ENCODE measurements at places on chromosomes 11 and 22.

- DNase-seq = no peak
Measured at GRCh38 chr22:38869663-38870062, 2.4 kb downstream of the CBX6 start.

DNA sequence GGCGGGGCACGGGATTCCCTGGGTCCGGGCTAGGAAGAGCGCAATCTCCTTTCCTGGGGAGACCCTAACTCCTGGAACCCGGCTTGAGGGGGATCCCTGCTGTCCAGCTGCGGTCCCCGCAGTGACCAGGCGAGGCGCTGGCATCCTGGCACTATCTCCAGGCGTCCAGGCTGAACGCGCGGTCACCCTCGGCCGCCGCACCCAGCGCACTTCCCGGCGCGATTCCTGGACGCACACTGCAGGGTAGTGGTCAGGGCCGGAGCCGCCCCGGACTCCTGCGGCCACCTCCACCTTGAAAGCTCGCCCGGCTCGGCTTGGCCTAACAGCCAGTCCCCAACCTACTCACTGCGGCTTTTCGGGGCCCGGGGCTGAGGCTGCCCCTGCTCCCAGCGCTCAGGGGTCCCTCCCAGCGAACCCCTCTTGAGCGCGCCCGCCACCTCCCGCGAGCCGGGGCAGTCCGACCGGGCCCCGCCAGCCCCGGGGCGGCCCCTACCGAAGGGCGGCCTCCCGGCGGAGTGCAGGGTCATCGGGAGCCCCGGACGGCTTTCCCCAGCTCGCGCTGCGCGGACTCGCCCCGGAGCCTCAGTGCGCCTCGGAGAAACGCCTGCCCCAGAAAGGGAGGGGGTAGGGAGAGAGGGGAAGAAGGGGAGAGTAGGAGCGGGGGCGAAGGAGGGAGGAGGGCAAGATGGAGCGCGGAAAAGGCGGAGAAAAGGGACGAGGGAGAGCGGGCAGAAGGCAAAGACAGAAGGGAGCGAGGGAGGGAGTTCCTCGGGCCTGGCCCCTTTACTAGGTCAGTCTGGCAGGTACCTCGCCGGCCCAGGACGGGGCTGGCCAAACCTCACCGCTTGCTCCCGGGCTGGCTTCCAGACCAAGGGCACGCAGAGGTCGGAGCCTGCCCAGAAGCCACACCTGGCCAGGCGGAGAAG, 1.0 kb downstream of the POU2AF3 start:
- no peak for DNase-seq

DNA sequence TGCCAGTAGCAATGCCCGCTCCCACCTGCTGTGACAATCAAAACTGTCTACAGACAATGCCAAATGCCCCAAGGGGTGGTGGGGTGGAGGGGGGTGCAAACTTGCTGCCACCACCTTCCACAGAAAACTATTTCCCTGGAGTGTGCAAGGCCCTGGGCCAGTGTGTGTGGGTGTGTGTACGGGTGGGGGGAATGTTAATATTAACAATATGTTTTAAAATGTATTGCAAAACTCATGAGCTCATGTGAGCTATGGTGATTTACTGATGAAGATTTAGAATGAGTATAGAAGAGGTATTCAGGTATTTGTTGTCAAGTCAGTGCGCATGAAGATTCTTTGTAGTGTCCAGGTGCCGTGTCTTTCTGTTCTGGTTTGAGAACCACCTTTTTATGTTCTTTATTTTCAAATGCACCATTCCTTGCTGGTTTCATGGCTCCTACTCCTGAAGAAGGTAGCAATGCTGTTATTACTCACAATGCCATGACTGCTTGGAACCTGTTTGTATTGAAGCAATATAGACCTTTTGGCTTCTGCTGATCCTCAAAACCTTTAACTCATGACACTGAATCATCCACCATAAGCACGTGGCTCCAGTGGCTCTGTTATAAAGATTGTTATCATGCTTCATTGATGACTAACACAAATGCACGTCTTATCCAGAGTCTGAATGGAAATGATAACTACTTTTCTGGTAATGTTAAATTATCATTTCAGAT, 29.9 kb upstream of the AQP11 start:
- no peak for DNase-seq

DNA sequence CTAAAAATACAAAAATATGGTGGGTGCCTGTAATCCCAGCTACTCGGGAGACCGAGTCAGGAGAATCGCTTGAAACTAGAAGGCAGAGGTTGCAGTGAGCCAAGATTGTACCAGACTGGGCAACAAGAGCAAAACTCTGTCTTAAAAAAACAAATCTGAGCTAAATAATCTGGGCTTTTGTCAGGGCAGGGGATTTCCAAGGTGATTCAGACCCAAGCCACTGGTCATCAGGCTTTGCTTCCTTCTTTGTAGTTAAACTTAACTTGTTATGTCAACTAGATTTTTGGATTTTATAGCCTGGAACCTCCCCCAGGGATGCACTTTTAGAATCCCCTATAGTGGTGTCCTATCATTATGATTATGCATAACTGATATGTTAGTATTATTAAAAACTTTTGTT, 27.0 kb upstream of the SLC22A8 start:
- DNase-seq = no peak

GRCh38 chr11:36000616-36001190, 56.8 kb downstream of the LDLRAD3 start:
- DNase-seq = no peak

DNA sequence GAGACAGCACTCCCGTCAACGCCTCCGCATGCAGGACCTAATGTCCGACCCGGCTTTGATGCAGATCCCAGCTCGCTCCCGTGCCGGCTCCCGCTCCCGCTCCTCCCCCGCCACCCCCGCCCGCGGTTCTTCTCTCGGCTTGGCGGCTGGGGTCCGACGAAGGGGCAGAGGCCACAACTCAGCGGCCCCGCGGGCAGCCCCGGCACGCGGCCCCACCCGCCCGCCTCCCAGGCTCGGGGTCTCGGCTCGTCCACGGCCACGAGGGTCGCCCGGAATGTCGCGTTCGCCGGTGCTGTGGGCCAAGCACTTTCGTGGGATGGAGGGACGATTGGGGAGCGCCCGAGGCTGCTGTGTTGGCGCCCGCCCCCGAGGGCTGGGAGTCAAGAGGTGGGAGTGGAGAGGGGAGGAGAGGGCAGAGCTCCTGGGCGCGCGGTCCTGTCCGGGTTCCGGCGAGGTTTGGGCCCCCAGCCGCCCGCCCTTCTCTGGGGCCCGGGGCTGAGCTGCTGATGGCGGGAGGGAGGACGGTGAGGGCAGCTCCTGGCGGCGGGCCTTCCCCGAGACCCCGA, 5.3 kb upstream of the TBX1 start:
- DNase-seq = no peak

GRCh38 chr11:70473186-70473872, 75.0 kb downstream of the CTTN start:
- DNase-seq = no peak

- no peak for DNase-seq
Measured at GRCh38 chr11:105713696-105714095, 103.8 kb downstream of the GRIA4 start.

Measured in NCI-H1930 (cell line).